ENCODE measurements at places on chromosomes 1 and 21. TPM values are rescaled to one million over a fixed set of nuclear protein-coding genes. Genes with fewer than 3 reads are reported as not detected.

The OR2AJ1 gene
- total RNA-seq = not detected

The IBA57 gene
- total RNA-seq = 4.2 TPM

The GNPAT gene
- total RNA-seq = 41.3 TPM

The CCDC27 gene
- not detected for total RNA-seq

The NR0B2 gene
- total RNA-seq = not detected

The HSD3B2 gene
- not detected for total RNA-seq

The KRTAP20-3 gene
- total RNA-seq = not detected

The TP73 gene
- 0.25 TPM for total RNA-seq

Data from temporal lobe (tissue), 4 donors.